T-helper 17 cell (primary cell): ENCODE measurements at places on chromosomes 2 and 18.
A peak's percentile ranks its signal among the peaks of the same experiment; 100 is the strongest.

- H3K27ac ChIP-seq, result no peak overlapping the region
- peaks cover 8% of the 10 kb centered on the region for H3K27me3 ChIP-seq
- H3K4me1 ChIP-seq, result no peaks in the 10 kb centered on the region
- DNase-seq, result no peak
- no peak overlapping the region for H3K4me3 ChIP-seq
Measured at GRCh38 chr2:160955578-160955977, 204.7 kb upstream of the TANK start.

GRCh38 chr18:23020555-23021294, 87.6 kb downstream of the RBBP8 start:
- peaks cover 12% of the 10 kb centered on the region for H3K4me1 ChIP-seq
- H3K36me3 ChIP-seq, result peaks cover 3% of the 10 kb centered on the region
- DNase-seq, result no peak

GRCh38 chr2:54635554-54636152, 87.8 kb upstream of the EML6 start:
- H3K36me3 ChIP-seq, result peaks cover 8% of the 10 kb centered on the region
- H3K27ac ChIP-seq, result peak overlapping the region; percentile 90
- H3K4me1 ChIP-seq, result peaks cover 17% of the 10 kb centered on the region
- no peak for DNase-seq
- H3K4me3 ChIP-seq, result peak overlapping the region; percentile 75

- DNase-seq, result no peak
- no peak overlapping the region for H3K27ac ChIP-seq
- peaks cover 14% of the 10 kb centered on the region for H3K4me1 ChIP-seq
- no peak overlapping the region for H3K4me3 ChIP-seq
Measured at GRCh38 chr2:231127936-231128335, 3.1 kb upstream of the HTR2B start.

- no peak for DNase-seq
- no peak overlapping the region for H3K27ac ChIP-seq
- peaks cover 4% of the 10 kb centered on the region for H3K4me1 ChIP-seq
- no peaks in the 10 kb centered on the region for H3K36me3 ChIP-seq
- H3K27me3 ChIP-seq, result peaks cover 14% of the 10 kb centered on the region
Measured at GRCh38 chr2:95306336-95306895, 9.3 kb downstream of the KCNIP3 start.

- no peaks in the 10 kb centered on the region for H3K36me3 ChIP-seq
- H3K27me3 ChIP-seq, result peaks cover 24% of the 10 kb centered on the region
- no peak for DNase-seq
- no peak overlapping the region for H3K27ac ChIP-seq
- no peaks in the 10 kb centered on the region for H3K4me1 ChIP-seq
Measured at GRCh38 chr2:33146102-33146501, 199.3 kb downstream of the LTBP1 start.

DNA sequence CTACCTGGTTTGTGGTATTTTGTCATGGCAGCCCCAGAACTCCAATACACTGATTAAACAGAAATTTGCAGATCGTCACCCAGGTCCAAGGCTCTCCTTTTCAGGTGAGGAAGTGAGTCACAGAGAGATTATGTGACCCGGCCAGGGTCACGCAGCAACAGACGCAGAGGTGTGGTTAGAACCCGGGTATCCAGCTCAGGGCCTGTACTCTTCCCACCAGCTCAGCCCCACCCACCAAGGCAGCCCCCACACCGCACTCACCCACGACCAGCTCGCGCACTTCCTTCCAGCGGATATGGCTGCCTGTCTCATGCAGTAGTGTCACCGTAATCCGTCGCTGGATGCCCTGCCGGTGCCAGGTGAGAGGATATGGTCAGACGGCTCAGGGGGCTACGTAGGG, 48.1 kb downstream of the AQP12A start:
- H3K27me3 ChIP-seq, result peaks cover 10% of the 10 kb centered on the region
- H3K4me3 ChIP-seq, result peak overlapping the region; percentile 66
- H3K27ac ChIP-seq, result peak overlapping the region; percentile 77
- DNase-seq, result no peak

- H3K27me3 ChIP-seq, result no peaks in the 10 kb centered on the region
- H3K27ac ChIP-seq, result peak overlapping the region; percentile 90
- peak; percentile 70 for DNase-seq
- H3K4me3 ChIP-seq, result peak overlapping the region; percentile 67
Measured at GRCh38 chr2:3423492-3424170, 44.1 kb downstream of the TRAPPC12 start.
